ENCODE measurements at places on chromosomes 3 and 15.

GRCh38 chr3:107523539-107524325 is 970 bp downstream of the BBX start:
- DNase-seq = no peak

GRCh38 chr3:112354642-112355306 is 21.8 kb downstream of the CD200 start:
- no peak for DNase-seq

DNA sequence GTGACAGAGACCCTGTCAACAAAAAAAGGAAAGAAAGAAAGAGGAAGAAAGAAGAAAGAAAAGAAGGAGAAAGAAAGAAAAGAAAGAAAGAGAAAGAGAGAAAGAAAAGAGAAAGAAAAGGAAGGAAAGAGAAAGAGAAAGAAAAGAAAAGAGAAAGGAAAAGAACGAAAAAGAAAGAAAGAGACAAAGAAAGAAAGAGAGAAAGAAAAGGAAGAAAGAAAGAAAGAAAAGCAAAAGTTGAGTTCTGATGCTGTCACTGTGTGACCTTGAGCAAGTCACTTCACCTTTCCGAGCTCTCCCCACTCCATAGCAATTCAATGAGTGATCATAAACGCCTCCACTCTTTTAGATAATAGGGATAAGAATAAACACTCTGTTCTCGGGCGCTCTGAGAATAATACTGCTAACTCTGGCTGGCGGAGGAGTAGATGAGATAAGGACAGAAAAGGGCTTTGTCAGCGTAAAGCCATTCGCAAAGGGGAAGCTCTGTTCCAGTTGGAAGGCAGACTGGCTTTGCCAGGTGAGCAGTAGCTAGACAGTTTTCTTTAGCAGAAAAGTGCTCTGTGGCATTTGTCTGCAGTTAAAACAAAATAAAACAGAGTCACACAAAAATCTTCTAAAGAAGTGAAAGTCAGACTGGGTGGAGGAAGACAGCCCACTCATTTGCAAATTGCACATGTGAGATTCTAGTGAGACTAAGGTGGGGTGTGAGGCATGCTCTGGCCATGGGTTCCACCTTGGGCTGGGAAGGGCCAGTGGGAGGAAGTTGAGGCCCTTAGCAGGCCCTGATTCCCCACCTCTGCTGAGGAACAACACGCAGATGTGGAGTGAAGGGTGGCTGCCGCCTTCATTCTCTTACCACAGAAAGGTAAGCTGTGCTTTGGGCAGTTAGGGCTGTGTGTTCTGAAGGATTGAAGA is 9.6 kb upstream of the FLNB start:
- no peak for DNase-seq

GRCh38 chr3:47162697-47163168 is 1.2 kb downstream of the SETD2 start:
- DNase-seq = no peak

DNA sequence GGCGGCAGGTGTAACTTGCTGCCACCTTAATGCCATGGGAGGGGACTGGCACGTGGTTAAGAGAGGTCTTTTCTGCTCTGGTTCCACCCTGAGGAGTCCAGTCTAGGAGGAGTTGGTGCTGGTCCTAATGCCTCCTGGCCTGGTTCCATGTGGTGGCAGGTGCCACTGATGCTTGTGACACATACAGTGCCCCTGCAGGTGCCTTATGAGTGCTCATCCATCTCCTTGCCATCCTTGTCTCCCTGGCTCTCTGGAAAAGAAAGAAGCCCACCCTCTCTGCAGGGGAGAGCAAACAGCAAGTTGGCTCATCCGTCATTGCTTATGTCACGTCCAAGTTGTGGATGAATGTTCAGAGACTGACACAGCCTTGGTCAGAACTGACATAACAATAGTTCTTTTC is 175.8 kb upstream of the DPH6 start:
- DNase-seq = no peak

All from cortex of kidney (tissue), 1 donor.